8988T (cell line): ENCODE measurements at places on chromosomes 4 and X.

DNA sequence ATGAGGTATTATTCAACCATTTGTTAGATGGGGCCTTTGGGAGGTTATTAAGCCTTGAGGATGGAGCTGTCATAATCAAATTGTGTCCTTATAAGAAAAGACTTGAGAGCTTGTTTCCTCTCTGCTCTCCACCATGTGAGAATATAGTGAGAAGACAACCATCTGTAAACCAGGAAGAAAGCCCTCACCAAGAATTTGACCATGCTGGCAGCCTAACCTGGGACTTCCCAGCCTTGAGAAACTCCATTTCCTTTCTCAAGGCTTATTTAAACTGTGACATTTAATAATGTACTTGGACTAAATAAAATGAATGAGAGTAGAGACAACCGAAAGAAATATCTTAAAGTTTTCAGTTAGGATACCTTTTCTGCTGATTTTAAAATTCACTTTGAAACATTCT, 83.7 kb upstream of the GC start:
- DNase-seq, result no peak

DNA sequence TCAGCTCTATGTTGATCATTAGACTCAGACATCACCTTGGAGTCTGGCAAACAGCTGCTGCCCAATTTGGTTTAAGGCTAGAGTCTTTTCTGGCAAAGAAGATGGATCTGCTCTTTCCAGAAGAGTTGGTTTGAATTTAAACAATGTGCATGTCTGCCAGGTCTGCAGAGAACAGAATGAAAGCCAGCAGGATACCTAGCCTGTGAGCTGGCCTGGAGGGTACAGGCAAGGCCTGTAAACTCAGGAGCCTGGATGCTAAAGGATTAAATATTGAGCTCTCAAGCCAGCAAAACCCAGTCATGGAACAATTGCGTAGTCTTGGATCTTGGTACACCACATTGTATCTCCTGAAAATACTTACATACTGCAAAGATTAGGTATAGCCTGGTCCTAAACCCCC, 15.6 kb upstream of the PDLIM3 start:
- DNase-seq, result no peak

DNA sequence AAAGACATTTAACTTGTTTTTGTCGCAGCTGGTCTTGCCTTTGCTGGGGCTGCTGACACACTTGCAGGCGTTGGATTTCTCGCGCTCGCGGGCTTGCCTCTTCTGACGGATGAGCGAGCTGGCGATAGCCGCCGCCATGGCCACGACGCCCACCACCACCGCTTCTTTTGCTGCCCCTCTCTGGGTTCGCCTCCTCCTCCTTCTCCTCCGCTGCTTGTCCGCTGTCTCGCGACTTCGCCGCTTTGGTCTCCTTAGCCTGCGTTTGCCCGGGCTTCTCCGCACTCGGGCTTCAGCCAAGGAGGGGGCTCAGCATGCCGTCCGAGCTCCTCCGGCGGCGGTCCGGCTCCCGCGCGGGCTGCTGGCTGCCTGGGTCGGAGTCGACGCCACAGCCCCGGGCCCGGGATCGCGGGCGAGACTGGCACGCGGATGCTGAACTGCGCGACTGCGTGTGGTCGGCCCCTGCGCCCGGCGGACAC, 613 bp downstream of the FGF13 start:
- no peak for DNase-seq

- DNase-seq, result peak; percentile 33
These were observed 55.5 kb downstream of the LUZP4 start for GRCh38 chrX:115344885-115345614.

DNA sequence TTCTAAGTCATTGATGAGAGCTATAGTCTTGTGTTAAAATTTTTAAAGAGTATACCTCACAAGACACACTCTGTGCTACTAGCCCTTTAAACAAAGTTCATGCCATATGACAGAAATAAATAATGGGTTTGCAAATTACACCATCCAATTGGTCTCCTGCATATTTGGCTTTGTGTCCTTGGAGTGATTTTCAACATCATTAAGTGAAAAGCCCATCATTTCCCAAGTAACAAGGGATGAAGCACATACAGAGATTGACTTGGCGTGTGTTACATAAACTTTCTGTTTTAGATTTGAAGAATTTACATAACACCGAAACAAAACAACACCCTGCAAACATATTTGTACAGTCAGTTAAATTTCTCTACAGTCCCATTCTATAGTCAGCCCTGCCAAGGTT, 216.9 kb upstream of the NEIL3 start:
- DNase-seq, result no peak

GRCh38 chr4:98828801-98829200, 100.1 kb downstream of the EIF4E start:
- no peak for DNase-seq

- no peak for DNase-seq
These were observed 435.6 kb upstream of the SMIM31 start for GRCh38 chr4:164318350-164318749.

GRCh38 chr4:43132010-43132582, 239.6 kb downstream of the GRXCR1 start:
- no peak for DNase-seq

GRCh38 chr4:80710748-80711451, 319.6 kb upstream of the BMP3 start:
- no peak for DNase-seq

GRCh38 chr4:117421706-117422105, 336.3 kb upstream of the TRAM1L1 start:
- DNase-seq, result no peak

DNA sequence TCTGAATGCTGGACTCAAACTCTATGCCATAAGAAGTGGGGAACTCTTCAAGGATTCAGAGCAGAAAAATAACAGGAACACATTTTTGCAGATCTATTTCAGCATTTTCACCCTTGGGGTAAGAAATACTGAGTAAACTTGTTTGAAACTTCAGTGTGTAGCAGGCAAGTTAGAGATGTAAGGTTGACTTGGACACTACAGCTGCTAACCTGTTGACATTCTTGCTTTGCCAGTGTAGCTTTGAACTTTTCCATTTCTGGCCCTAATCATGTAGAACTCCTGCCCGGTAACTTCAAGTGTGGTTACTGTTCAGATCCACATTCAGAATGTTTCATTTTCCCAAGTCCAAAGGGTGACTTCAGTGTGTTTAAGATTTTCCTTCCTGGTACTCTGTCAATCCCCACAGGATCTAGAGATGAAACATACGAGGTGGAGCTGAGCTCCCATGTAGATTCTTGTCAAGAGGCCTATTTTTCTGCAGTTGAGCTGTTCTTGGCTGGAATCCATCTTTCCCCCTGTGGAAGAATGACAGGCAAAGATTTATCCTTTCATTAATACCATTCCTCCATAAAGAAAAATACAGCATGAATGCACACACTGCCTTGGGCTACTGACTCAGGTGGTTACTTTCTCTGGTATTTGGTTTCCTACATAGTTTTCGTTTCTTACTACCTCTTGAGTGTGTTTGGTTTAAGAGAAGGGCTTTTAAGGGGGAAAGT, 34.1 kb downstream of the FHDC1 start:
- no peak for DNase-seq

DNA sequence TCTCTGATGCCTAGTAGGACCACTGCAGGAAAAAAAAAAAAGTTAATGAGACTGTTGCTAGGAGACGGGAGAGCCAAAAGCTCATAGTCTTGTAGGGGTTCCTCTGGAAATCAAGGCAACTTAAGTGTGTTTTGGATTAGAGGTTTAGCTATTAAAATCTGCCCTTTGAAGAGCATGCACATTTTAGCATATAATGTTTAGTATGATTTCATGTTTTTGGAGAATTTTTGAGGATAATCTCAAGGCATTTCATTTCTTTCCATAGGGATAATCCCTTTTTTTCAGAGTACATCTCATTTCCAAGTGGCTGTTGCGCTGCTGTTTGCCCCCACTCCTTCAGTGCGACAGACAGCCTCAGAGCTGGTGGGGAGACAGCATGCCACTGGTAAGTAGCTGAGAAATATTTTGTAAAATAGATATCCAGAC, at the start of gene LINC00632:
Gene LINC00632 (plus strand): TSS at position 339 of the 426 bp plus-strand sequence.
- DNase-seq, result no peak

GRCh38 chr4:112279882-112280315, 5.8 kb downstream of the TIFA start:
- DNase-seq, result no peak

DNA sequence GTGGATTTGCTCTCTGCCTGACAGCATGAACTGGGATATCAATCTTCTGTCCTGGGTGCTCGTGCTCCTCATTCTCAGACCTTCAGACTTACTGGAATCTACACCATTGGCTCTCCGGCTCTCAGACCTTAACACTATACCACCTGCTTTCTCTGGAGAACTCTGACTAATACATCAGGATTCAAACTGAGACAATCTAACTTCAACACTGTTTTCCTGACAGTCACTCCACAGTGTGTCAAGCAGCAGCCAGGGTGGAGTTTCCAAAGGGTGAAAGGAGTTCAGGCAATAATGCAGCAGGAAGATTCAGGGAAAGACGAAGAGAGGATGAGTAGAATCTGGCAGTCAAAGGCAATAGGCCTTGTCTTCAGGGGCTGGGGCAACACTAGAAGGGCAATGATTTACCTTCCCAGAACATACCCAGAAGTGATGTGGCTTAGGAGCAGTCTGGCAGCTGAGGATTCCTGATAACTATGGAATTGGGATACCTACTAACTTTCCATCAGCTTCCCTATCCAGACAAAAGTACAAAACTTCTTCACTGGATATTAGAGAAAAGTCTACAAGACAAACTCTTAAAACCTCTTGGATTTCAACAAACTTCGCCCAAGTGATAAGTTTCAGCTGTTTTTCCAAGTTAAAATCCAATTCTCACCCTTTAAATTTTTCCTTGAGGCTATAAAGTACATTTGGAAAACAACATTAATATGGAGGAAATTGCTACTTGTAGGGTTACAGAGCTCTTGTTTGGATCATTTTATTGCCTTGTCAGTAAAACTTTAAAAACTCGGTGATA, 58.4 kb upstream of the SLIT2 start:
- no peak for DNase-seq

- no peak for DNase-seq
These were observed 49.2 kb downstream of the EDNRA start for GRCh38 chr4:147530134-147530533.

- DNase-seq, result no peak
These were observed 17.3 kb downstream of the NIPAL1 start for GRCh38 chr4:48033825-48034413.

DNA sequence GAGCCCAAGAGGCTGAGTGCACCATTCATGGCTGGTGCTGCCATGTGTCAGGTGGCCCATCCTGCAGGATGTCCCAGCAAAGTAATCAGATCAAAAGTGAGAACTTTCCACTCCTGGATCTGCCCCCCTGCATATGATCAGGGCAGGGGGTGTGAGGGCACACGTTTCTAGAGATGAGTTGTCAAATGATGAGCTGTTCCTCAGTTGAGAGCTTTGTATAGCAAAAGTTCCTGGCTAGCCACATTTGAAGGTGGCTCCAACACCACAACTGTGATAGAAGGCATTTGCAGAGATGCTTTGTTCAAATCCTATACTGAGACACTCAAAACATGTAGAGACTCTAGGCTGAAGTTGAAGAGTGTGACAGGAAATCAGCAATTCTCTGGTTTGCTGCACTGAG, 501.8 kb downstream of the BCOR start:
- no peak for DNase-seq

DNA sequence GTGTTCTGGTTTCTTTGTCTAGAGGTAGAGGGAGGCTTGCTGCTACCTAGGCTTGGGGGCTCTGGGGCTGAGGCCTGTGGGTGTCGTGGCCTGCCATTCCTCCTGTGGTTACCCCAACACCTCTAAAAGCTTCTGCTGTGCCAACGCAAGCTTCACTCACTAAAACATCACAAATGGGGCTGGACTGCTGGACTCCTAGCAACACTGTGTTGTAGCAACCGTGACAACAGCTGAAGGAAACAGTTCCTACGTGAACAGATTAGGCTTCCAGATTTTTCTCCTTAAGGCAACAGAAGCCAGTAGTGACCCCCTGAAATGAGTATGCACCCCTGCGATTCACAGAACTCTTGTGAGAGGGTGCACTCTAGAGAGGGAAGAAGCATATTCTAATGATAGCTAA, 138.3 kb upstream of the TEX13D start:
- DNase-seq, result no peak

DNA sequence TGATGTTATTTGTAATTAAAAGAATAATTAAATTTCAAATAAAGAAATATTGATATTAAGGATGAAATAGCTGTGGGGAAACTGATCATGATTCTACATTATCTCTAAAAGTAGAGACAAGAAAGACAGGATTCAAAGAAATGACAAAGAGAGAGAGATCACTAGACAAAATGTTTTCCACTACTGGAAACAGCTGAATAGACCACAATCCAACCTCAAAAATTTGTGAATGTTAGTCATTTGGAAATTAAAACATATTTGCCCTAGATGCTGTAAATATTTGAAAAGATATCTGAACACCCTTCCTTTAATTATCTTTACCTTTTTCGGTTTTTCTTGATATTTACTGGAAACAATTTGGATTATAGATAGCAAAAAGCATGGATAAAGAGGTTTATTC, 414.9 kb downstream of the CENPC start:
- DNase-seq, result no peak

- no peak for DNase-seq
These were observed 755.8 kb downstream of the RPA4 start for GRCh38 chrX:97639526-97639925.

GRCh38 chrX:3518870-3519269, 172.4 kb upstream of the MXRA5 start:
- no peak for DNase-seq

DNA sequence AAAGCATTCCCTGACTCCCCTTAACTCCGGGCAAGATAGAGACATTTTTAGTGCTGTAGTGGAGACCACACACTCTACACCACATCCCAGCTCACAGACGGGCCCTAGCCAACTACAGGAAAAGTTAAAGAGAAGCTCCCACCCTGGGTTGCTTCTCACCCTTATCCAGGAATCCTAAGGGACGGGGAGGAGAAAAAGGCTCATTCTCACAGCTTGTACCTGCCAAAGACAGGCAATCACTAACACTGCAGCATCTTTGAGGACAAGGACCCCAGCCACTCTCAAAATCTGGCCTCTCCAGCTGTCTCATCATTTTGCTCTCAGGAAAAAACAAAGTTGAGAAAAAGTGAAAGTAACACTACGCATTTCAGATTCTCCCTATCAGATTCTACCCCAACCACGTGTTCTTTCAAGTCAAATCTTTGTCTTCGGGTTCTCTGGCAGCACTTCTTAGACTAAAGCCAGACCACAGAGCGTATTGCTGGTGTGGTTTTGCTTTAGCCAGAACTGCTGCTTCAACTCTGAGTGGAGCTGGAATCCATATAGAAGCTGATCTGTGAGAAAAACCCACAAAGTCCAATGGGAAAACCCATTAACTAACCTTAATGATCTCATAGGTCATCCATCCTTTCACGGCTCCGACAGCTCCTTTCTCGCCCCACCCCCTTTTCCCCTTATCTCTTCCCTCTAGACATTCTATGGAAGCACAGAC, 605.9 kb upstream of the DIPK2B start:
- no peak for DNase-seq

DNA sequence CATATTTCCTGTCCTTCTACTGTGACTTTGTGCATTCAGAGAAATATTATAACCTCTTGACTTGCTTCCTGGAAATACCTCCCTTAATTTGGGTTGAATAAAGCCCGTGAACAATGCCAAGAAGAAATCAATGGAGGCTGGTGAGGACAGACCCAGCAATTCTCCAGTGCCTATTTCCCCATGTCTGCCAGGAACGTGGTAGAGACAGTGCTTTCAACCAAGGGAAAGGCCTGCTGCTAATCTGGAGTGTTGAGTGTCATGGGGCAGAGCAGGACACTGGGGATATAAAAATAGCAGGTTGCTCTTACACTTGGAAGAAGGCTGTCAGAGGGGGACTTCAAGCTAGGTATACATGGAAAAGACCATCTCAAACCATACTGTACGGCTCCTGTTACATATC, 19.9 kb downstream of the TSC22D3 start:
- DNase-seq, result no peak
